Fibroblast of the aortic adventitia (primary cell): ENCODE measurements at places on chromosomes 1 and 21. TPM values are rescaled to one million over a fixed set of nuclear protein-coding genes. Genes with fewer than 3 reads are reported as not detected.

Gene TMEM79
- total RNA-seq, result 1.4 and 2.1 TPM in 2 replicates

GRCh38 chr1:14094611-14095400, 394.8 kb downstream of the PRDM2 start:
- DNase-seq, result peak; percentile 26

GRCh38 chr1:180225403-180225802, 4.7 kb upstream of the LHX4 start:
- no peak for DNase-seq

- no peak for DNase-seq
These were observed 13.3 kb upstream of the TBX15 start for GRCh38 chr1:119001181-119002027.

GRCh38 chr1:2927393-2928360, 93.6 kb upstream of the ACTRT2 start:
- no peak for DNase-seq

GRCh38 chr1:231507476-231508355, 20.8 kb upstream of the TSNAX start:
- DNase-seq, result no peak
